ENCODE measurements at places on chromosomes 2 and 18.

- no peak for DNase-seq
Measured at GRCh38 chr2:86627550-86627949, 3.9 kb upstream of the RNF103 start.

DNA sequence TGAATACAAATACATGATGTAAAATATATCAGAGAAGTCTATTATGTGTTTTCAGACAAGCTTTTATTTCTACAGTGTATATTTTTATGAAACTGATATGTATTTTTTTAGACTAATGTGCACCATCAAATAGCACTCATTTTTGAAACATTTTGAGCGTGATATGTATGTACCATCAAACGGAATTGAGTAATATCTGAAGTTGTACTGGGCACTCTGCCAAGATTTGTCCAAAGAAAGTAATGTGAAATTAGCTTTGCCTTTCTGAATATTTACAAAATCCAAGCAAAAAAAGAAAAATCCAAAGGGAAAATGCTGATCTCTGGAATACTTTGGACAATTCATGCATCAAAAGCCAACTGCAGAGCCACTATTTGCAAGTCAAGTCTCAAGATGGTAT is 972.0 kb downstream of the DPP10 start:
- no peak for DNase-seq

GRCh38 chr2:105361102-105361889 is 24.0 kb downstream of the C2orf49 start:
- DNase-seq: no peak

- no peak for DNase-seq
Measured at GRCh38 chr2:8709611-8710010, 27.8 kb downstream of the ID2 start.

DNA sequence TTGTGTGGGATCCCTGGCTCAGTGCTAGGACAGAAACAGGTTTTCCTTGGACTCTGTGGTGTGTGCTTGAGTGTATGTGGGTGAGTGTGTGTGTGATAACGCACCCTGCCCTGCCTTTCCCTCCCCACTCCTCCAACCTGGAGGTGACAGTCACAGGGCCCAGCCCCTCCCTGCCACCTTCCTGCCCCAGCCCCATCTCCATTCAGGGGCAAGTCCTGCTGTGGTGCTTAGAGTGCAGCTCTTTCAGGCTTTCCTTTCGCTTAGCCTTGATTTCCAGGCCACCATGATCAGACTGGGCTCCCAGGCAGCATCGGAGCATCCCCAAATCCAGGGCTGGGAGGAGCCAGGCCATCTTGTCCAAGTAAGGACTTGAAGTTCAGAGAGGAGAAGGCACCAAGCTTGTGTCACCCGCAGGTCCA is 185.2 kb downstream of the ZFP36L2 start:
- peak; percentile 25 for DNase-seq

DNA sequence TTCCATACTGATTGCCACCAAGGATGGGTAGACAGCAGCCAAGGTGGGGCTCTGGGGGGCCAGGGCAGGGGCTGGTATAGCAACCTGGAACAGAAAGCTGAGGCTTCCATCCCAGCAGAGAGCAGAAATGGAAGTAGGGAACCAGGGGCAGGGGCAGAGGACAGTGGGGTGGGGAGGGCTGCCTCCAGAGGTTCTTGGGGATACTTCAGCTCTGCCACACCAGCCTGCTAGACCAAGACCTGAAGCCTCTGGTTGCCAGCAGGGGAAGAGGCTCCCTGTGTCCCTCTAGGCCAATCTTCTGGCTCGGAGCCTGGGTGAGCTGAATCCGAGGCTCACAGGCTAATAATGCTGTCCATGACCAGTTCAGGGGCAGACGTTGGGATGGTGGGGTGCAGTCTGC is 329.0 kb downstream of the DYSF start:
- DNase-seq: no peak

DNA sequence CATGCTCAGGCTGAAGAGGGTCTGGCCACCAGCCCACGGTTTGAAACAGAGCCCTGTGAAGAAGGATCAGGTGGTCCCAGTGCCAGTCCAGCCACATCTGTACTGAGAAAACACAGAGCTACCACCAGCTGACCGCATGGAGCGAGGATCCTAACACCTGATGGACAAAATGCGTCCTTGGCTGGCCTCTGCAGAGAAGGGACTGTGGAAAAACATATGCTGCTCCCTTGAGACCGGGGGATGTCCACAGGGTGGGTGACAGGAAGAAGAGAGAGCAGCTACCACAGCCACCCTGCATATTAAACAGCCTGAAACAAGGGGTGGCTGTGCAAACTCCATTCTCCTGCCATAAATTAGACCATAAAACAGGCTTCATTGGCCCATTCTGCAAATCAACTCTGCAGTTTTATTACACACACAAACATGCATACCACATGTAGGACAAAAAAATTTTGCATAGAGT is 137.2 kb downstream of the BCL2 start:
- DNase-seq: no peak

- DNase-seq: no peak
Measured at GRCh38 chr18:13183359-13183758, 35.2 kb upstream of the LDLRAD4 start.

DNA sequence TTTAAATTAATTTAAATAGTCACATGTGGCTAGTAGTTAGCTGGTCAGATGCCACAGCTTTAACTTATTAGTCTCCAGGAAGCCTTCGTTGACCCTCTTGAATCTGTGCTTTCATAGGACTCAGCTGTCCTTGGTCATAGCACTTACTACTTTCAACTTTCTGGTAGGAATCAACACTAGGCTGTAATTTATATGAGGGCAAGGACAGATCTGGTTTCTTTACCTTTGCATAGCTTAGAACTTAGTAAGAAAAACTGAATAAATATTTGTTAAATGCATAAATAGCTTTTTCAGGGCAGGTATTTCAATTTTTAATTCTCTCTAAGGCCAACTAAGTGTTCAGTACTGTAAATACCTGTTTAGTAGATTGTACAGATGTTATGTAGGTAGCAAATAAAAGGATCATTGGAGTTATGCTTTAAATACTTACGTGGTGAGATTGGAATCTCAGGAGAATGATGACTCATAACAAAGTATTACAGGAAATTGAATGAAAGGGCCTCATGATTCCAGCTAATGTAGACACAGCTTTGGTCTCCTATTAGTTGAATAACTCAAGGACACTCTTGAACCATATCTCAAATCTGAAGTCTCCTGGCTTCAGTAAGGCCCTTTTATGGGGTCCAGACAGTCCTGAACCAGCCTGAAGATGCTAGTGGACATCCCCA is 2.6 kb downstream of the CLIP4 start:
- peak; percentile 75 for DNase-seq

- no peak for DNase-seq
Measured at GRCh38 chr2:122736279-122736678, 980.8 kb downstream of the TSN start.

- peak; percentile 21 for DNase-seq
Measured at GRCh38 chr2:98647636-98648035, 39.2 kb downstream of the UNC50 start.

DNA sequence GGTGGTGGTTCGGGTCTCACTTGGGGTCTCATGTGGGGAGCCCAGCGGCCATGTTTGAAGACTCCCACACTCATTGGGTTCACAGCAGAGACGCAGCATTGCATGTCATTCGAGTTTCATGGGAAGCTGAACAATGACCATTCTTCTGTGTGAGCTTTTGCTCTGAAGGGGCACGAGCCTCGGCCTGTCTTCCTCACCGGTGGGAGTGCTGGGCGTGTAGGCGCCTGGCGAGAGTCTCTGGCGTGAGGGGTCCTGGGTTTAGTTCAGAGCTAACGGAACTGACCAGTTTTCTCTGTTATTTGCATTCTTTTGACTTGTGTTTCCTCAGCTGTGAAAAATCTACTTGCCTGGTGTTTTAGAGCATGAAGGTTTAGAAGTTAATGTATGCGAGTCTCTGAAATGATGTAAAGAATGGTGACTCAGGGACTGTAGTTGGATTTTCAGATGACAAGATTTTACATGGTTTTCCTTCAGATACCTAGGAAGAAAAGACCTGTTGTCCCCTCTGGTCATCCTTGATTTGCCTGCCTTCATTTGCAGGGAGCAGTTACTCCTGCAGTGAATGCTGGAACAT is 98.1 kb downstream of the ARMC9 start:
- no peak for DNase-seq

GRCh38 chr18:54254265-54254758 is 15.0 kb upstream of the POLI start:
- peak; percentile 15 for DNase-seq

DNA sequence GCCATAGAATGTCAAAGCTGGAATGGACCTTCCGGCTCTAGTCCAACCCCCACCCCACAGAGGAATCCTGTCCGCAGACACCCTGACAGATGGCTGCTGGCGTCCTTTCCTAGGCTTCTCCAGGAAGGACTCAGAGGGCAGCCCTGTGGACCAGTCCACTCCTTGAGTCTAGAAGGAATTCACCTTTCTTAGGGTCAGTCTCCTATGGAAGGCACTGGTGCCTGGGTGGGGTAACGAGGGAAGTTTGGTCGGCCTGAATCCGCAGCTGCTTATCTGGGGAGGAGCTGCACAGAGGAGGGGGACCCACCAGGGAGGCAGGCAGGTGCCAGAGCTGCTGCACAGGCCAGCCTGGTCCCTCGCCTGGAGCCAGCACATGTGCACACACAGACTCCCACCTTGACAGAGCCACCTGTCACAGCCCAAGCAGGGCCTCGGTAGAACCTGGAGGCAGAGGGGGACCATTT is 2.5 kb downstream of the DNMT3A start:
- no peak for DNase-seq

- peak; percentile 66 for DNase-seq
Measured at GRCh38 chr2:202436626-202437025, 60.5 kb downstream of the BMPR2 start.
